ENCODE measurements at places on chromosomes 13 and 19.

DNA sequence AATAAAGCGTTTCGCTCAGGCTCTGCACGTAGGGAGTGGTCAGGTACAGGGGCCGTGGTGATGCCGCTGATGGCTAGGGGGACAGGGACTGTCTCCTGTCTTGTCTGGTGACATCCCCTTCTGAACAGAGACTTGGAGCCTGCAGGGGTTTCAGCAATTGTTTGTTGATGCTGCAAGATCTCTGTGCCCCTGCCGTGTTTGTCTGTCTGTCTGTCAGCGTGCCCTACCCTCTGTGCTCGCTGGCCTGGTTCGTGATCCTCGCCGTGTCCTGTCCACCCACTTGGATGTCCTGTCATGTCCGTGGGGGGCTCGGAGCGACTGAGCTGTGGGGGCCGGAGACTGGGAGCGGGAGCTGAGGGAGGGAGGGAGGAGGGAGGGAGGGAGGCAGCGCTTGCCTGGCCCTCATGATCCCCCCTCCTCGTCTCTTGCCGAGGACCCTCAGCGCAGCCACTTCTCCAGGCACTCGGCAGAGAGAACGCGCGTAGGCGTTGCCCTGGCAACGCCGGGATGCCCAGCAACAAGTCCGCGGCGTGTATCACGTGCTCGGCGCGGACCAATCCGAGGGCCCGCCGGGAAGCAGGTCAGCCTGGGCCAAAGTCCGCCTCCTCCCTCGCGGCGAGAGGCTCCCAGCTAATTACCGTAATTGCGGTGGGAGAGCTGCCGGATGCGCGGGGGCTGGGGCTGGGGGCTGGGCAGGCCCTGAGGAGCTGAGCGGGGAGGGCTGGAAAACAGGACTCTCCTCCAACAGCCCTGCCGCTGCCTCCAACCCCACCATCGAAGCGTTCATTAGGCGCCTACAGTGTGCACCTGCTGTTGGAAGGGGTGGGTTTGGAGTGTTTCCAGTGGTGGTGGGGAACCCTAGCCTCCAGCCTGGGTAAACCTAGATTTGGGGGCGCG is 31.9 kb upstream of the FEM1A start:
- peak; percentile 99 for DNase-seq

DNA sequence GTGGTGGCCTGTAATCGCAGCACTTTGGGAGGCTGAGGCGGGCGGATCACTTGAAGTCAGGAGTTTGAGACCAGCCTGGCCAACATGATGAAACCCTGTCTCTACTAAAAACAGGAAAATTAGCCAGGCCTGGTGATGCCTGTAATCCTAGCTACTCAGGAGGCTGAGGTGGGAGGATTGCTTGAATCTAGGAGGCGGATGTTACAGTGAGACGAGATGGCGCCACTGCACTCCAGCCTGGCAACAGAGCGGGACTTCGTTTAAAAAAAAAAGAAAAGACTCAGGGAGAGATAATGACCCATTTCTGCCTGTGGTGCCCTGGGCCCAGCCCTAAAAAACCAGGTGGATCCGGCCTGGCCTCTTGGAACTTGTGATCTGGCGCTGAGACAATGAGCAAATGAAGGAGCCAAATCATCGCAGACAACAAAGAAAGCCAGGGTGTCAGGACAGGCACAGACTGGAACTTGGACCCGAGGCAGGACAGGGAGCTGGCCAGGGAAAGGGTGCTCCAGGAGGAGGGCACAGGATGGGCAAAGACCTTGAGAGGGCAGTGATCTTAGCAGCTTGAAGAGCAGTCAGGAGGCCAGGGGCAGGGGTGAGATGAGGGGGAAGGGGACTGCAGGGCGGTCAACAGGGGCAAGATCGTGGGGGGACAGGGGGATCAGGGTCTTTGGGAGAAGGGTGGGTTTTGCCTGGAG is 962 bp upstream of the JAK3 start:
- DNase-seq: no peak

DNA sequence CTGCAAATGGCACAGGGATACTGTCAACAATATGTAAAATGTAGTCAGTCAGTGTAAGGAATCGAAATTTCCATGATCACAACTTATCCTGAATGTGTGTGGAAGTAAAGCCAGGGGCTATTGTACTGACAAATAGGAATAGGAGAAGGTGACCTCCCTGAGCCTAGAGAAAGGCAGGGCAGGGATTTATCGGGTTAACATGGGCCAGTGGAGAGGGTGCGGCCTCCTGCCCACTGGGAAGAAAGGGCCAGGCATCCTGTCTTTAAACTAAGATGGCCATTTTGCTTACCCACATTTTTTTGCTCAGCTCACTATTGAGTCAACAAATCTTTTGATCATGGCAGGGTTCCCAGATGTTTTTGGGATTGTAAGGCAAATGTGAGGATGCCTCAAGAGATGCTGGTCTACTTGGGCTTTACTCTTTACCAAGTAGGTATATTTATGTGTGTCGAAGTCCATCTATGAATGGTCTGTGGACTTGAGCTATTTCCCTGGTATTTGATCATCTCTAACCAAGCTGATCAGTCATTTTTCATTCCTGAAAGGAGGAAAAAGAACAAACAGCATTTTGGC is 116.6 kb upstream of the RNF113B start:
- DNase-seq: no peak

DNA sequence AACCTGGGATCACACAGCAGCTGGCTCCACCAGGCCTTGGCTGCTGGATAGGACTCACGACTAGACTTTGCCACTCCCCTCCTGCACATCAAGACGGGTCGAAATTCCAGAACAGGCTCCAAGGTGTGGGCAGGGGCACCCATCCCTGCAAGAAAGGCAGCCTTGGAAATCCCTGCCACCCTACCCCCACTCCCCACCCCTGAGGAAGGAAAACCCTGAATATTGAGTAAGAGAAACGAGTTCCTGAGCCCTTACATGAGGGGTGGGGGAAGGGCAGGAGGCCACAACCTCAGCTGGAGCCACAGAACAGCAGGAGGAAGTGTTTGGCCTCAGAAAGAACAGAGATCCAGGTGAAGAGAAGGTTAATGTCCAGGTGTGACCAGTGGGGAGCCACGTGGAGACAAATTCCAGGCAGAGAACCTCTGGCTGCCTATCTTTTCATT is 20.1 kb downstream of the DEDD2 start:
- DNase-seq: no peak

DNA sequence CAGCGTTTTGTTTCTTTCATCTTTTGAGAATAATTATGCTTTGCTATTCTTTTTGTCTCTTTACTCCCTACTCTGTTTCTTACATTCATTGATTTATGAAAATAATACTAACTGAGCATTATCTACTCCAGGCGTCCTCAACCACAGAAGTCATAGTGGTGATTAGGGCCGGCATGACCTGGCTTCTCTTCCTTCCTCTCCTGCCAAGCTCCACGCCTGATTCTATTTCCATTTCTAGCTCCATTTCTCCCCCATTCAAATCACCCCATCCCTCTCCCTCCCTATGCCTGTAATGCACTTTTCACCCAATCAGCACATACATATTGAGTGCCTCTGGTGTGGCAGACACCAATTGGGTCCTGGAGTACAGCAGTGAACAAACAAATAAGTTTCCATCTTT is 183.2 kb upstream of the GPR12 start:
- DNase-seq: peak; percentile 20

- DNase-seq: no peak
These were observed 16.0 kb downstream of the ZNF582 start for GRCh38 chr19:56377105-56377924.

- DNase-seq: no peak
These were observed 10.5 kb upstream of the LATS2 start for GRCh38 chr13:21071924-21072323.

- no peak for DNase-seq
These were observed 51.3 kb downstream of the PTPRS start for GRCh38 chr19:5289060-5289990.

- DNase-seq: no peak
These were observed 81.4 kb upstream of the PCDH8 start for GRCh38 chr13:52929846-52930245.

All from NCI-H524 (cell line).